Activated CD4-positive, alpha-beta T cell treated with anti-CD3 and anti-CD28 coated beads, Interleukin-2, amount 50 U/mL, for 48 hours (primary cell): ENCODE measurements at places on chromosomes 2 and 18.

- DNase-seq, result no peak
Measured at GRCh38 chr18:63062246-63062645, 257.3 kb downstream of the BCL2 start.

GRCh38 chr2:172817411-172817810 lies 81.8 kb downstream of the RAPGEF4 start:
- DNase-seq, result no peak

DNA sequence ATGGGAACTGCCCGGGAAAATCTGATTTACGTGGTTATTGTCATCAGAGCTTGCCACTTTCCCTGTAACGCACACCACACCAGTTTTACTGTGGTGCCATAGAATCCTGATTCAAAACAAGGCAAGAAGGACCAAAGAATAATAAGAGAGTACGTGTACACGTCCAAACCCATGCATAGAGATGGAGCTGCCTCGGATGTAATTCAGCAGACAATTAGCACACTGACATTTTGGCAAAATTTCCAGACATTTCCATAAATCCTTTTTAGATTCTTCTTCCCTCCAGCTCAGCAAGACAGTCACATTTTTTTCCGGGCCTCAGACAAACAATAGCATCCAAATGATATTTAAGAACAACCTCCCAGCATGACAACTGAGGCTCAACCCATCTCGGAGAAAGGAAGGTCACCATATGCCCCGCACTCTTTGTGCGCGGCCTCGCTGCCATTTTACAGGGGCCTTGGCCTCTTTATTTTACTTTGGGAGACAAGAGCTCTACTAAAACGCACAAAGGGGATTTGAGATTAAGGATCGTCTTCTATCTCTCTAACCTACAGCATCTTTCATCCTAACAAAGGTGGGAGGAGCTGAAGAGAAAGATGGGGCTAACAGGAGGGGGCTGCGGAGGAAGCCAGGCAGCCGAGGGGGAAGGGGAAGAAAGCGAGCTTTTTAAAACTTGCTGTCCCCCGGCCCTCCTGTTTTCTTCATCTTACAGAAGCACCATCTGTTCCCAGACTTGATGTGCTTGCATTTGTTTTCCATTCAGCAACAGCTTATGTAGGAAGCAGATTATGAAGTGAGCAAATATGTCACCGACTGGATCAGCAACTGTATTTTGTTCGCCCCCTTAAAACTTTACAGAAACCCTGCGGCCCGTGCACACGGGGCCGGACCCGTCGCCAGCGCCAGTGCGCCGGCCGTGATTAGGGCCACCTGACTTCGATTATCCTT lies 61.0 kb downstream of the CDCA7 start:
- DNase-seq, result no peak

GRCh38 chr2:134212746-134213145 lies 41.1 kb upstream of the MGAT5 start:
- DNase-seq, result no peak

GRCh38 chr2:121075006-121075551 lies 209.9 kb downstream of the TFCP2L1 start:
- DNase-seq, result peak; percentile 43

DNA sequence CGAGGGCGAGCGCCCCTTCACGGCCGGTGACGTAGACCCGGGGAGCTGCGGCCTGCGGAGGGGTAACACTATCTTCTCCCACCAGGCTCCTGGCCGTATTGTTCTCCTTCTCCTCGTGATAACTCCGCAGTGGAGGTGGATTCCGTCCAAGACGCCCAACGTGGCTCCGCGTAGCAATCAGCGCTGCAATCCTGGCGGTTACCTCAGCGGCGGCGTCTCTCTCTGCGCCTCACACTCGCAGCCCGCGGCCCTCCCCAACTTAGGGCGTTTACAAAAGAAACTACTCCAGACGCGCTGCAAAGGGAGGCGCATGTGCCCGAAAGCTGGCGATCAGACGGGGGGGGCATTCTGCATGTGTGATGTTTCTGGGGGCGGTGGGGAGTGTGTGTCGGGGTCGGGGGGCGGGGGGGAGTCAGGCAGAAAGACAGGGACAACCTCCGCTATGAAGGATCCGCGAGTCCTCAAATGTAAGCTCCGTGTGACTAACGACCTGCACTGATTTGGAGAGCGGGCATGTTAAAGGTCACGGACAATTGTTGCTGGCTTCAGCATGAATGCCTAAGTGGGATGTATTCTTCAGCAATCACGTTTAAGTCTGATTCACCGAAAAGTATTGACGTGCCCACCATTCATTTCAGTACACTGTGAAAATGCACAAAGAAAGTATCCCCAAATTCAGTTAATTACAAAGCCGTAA lies 1.3 kb upstream of the ZNF516 start:
- DNase-seq, result peak; percentile 38

DNA sequence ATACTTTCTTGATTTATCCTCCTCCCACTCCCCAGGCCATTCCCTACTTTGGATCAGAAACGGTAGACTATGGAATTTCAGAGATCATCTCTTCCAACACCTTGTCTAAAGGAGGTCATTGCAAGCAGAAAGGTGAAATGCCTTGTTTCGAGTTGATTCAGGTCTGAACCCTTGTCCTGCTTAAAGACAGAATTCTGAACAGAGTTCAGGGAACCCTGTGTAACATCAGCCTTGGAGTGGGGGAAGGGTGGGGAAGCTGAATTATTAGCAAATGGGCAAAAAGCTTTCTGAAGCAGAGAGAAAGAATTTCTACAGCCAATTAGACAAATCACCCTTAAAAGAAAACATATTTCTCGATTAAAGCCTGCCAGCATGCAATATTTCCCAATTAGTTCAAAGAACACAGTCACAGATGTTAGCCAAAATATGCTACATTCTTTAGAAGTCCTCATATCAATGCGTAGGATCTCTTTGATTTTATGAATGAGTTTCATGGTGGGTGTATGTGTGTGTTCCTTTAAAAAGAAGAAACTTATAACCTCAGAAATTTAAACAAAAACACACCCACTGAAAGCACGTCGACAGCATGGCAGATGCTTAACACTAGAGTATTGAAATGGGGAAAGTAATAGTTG lies 353.1 kb downstream of the RND3 start:
- no peak for DNase-seq

DNA sequence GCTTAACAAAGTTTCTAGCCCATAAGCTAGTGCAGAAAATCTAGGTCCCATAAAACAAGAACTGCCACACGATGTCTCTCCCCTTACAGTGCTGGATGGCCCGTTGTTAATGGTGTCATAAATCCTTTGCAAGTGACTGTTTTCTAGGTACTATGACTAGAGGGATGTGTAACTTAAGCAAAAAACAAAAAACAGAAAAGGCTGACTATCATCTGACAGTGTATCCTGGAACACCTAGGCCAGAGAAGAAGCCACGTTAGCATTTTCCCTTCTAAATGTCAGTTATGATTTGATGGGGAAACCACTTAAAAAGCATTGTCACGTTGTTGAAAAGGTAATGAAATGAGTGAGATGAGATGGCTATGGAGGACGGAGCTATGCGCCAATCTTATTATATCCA lies 2.4 kb downstream of the CASP8 start:
- no peak for DNase-seq

- no peak for DNase-seq
Measured at GRCh38 chr2:189116087-189116486, 63.5 kb downstream of the COL5A2 start.

DNA sequence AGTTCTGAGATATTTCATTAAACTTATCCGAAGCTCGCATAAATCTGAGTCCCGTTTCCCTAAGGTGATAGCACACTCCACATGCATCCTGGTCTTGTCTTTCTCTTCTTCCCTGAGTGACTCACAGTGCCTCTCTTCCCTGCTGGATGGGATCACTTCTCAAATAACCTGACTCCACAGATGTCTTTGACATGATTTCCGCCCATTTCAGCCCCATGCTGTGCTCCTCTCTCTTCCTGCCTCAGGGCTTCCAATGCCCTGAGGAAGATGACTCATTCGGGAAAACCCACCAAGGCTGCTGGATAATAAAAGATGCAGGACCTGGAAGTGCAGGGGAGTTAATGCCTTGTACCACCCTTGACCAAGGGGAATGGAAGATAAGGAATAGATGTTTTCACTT lies 441.7 kb upstream of the SOX11 start:
- DNase-seq, result no peak

GRCh38 chr2:25981596-25982272 lies 563 bp downstream of the KIF3C start:
- DNase-seq, result no peak

DNA sequence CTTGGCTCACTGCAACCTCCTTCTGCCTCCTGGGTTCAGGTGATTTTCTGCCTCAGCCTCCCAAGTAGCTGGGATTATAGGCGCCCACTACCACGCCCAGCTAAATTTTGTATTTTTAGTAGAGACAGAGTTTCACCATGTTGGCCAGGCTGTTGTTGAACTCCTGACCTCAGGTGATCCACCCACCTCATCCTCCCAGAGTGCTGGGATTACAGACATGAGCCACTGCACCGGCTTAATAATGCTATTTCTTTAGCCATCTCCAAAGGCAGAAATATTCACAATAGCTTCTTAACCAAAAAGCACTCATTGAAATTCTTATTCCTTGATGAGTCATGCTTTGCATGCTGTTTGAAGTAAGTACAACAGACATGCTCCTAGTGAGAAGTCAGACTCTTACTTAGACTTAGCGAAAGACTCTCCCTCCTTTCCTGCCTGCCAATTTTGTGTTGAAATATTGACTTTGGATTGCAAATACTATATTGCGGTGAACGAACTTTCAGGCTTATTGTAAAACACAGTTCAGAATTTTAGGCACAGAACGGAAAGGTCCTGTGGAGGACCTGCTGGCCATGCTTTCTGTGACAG lies 4.4 kb downstream of the ACTR3 start:
- no peak for DNase-seq

DNA sequence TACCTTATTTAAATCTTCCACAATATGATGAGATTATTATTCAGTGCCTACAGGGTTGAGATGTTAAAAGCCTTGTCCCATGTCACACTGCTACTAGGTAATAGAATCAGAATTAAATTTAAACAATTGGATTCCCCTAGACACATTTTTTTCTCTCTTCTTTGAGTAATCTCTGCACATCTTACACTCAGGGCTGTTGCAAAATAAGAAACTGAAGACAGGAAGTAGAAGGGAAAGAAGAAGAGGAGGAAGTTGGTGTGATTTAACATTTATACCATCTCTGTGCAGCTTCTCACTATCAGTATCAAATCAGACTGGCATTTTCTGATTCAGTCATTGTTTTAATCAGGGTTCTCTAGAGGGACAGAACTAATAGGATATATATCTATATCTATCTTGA lies 677.6 kb downstream of the IRS1 start:
- no peak for DNase-seq

DNA sequence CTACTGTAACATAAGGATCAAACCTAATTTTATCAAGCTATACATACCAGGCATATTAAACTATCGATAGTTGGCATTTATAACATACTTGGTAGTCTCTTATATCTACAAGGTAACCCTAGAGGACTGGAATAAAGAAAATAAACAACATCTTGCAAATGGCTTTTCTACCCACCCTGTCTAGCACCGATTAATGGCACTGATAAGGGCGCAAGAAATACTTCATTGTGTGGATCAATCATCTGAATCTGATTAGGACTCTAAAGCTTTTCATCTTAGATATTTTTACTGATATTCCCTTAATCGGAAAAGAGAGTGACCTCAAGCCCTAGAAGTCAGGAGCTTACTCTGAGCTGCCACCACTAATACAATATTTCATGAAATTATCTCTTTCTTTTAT lies 1461.7 kb upstream of the PIK3C3 start:
- no peak for DNase-seq
